ENCODE measurements at places on chromosomes 2 and 18. TPM values are rescaled to one million over a fixed set of nuclear protein-coding genes. Genes with fewer than 3 reads are reported as not detected.

- no peak for DNase-seq
Measured at GRCh38 chr2:190052307-190052706, 10.2 kb downstream of the MSTN start.

DNA sequence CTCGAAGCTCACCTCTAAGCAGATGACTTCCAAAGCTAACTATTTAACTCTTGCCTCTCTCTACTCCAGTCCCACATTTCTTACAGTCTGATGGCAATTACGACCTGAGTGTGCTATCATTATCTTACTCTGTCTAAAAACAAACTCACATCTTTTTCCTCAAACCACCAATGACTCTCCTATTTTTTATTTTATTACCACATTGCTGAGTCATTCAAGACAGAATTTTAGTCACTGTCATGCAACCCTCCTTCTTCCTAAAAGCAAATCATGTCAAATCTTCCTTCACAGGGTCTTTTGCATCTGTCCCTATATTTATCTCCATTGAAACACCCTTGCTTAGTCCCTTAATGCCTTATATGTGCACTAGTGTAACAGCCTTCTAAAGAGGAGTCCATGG is 34.6 kb upstream of the C2orf15 start:
- DNase-seq, result peak; percentile 33

GRCh38 chr2:214574084-214574781 is 163.4 kb downstream of the VWC2L start:
- no peak for DNase-seq

The LRP2 gene
- total RNA-seq, result not detected

Measured in PC-3 (cell line).